Skeletal muscle cell (primary cell): ENCODE measurements at places on chromosomes 6 and 20.
A peak's percentile ranks its signal among the peaks of the same experiment; 100 is the strongest.

DNA sequence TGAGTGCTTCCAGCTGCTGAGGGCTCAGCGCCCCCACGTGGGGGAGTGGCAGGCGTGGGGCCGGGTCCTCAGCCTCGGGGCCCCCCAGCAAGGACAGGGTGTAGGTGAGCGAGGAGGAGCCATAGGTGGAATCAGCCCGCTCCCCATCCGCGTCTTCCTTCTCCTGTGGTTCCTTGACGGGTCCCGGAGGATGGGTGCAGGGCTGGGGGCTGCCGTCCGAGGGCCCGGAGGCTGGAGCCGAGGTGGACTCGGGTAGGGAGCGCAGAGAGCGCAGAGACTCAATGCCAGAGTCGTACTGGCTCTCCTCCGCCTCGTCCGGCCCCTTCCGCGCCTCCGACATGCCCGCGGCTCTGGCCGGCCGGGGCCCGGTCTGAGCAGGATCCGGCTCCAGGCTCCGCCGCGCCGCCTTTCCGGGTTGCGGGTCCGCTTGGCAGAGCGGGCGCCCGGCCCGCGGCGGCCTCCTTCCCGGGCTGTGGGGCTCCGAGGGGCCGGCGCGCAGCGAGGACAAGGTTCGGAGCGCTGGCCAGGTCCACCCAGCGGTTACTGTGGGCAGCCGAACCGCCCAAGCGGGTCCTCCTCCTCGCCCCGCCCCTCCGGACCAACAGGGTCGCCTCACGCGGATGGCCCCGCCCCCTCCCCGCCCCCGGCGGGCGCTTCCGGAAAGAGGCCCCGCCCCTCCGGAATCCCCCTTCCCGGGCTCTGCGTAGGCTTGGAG lies at the start of gene NFKBIE:
Gene NFKBIE, minus strand, starts transcription at position 545 of the 715 bp plus-strand sequence. Its CDS starts 205 bp downstream, at position 340.
- peak; percentile 66 for DNase-seq

GRCh38 chr20:25007491-25008305 lies 15.1 kb upstream of the APMAP start:
- DNase-seq = no peak

DNA sequence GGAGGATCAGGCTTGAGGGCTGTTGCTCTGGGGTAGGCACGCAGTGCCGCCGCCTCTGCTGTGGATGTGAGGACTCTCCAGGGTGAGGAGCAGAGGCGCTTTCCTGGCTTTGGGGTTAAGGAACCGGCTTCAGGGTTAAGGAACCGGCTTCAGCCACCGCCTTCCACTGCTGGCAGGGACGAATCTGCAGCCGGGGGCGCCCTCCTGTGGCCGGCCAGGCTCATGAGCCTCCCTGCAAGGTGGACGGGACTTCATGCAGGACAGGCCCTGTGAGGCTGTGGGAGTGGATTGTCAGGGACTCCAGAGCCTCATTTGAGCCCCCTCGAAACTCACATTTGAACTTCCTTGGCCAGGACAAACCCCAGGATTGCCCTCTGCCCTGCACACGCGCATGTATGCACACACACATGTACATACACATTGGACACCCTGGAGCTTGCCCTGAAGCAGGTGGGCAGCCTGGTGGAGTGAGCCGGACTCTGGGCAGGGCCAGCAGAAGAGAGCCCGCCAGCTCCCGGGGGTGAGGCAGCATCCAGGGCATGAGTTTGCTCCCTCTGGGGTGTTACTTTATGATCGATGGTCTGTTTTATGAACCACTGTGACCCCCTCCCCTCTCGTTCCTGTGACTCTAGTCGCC lies 146.9 kb downstream of the PHACTR3 start:
- no peak for DNase-seq

DNA sequence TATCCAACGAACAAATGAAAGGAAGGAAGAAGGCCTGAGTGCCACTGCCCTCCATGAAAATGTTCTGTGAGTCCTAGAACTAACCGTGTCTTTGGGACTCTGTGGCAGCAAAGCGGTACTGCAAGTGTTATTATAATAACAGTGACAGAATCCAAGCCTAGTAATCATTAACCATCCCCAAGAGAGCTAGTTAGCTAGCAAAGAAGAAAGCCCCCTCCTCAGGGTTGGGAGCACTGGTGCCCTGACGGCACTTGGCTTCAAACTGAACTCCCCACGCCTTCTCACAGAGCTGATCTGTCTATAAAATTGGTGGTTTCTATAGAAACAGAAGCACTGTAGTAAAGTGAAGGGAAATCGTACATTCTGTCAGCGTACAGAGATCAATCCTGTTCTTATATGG lies 239.8 kb downstream of the PTPRT start:
- no peak for DNase-seq
